Stimulated activated naive B cell treated with anti-CD40 and anti-IgM and Interleukin-4, amounts not matched to agents 10 μg/mL and 1 μg/mL and 100 μg/mL, for 72 hours (primary cell): ENCODE measurements at places on chromosomes 5 and 9.
A peak's percentile ranks its signal among the peaks of the same experiment; 100 is the strongest.

- no peaks in the 10 kb centered on the region for H3K36me3 ChIP-seq
- H3K4me3 ChIP-seq = no peak overlapping the region
- no peak overlapping the region for H3K27ac ChIP-seq
- DNase-seq = no peak
- H3K4me1 ChIP-seq = no peaks in the 10 kb centered on the region
- H3K27me3 ChIP-seq = no peaks in the 10 kb centered on the region
Observed at GRCh38 chr9:19108038-19108437, 5.3 kb upstream of the HAUS6 start.

GRCh38 chr5:39678534-39678933 lies 253.8 kb upstream of the DAB2 start:
- no peaks in the 10 kb centered on the region for H3K4me1 ChIP-seq
- peaks cover 4% of the 10 kb centered on the region for H3K27me3 ChIP-seq
- H3K4me3 ChIP-seq = no peak overlapping the region
- H3K27ac ChIP-seq = no peak overlapping the region
- H3K36me3 ChIP-seq = no peaks in the 10 kb centered on the region
- DNase-seq = no peak

DNA sequence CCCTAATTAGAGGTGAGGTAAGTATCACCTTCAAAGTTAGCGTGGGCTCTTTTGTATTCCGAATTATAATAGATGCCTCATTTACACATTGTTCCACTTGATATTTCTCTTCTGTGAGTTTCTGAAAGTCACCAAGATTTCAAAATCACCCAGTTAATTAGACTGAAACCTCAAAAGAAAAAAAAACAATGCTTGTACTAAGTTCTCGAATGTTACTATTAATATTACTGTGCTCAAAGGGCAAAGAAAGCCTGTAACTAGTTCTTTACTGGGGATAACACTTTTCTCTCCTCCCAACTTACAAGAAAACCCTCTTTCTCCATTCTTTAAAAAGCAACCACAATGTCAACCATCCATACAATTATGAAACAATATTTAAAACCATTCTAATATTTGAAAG lies 98.5 kb downstream of the STRBP start:
- no peaks in the 10 kb centered on the region for H3K27me3 ChIP-seq
- peak overlapping the region; percentile 55 for H3K4me3 ChIP-seq
- peaks cover 24% of the 10 kb centered on the region for H3K36me3 ChIP-seq
- no peak overlapping the region for H3K27ac ChIP-seq
- peaks cover 36% of the 10 kb centered on the region for H3K4me1 ChIP-seq

- peaks cover 82% of the 10 kb centered on the region for H3K36me3 ChIP-seq
- H3K27ac ChIP-seq = no peak overlapping the region
- H3K4me3 ChIP-seq = no peak overlapping the region
Observed at GRCh38 chr5:33475706-33476105, 34.9 kb downstream of the TARS1 start.

DNA sequence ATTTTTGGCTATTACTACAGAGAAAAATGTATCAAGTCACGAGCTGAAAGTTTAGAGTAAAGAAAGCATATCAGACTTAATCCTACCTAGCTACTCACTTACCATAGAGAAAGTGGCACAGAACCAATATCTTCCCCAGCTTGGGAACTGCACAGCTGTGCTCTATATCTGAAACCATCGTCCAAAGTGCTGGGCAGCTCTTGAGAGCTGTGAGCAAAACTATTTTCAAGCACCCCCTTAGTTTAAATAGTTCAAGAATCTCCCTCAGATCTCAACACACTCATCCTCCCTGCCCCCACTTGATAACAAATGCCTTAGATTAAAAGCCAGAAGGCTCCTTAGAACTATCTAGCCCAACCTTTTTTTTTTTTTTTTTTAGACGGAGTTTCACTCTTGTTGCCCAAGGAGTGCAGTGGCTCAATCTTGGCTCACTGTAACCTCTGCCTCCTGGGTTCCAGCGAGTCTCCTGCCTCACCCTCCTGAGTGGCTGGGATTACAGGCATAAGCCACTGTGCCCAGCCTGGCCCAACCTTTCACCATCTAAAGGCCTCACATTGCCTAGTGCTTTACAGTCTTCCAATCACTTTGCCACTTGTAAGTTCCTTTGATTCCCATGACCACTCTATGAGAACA lies 94.2 kb upstream of the APC start:
- no peak overlapping the region for H3K4me3 ChIP-seq
- DNase-seq = no peak
- H3K27ac ChIP-seq = no peak overlapping the region

DNA sequence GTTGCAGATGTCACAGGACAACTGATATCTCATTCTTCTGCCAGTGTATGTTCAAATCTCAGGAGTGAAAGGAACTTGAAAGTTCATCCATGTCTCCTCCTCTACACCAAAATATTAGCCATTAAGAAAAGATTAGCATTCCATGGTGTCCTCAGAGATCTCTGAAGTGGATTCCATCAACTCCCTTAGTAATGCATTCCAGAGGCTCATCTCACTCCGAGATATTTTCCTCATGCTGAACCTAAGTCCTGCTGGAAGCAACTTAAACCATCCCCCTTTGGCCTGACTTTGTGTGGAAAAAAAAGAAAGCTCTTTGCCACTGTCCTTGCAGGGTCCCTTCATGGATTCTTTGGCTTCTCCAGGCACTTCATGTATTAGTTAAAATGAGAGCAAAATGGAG lies 155.7 kb upstream of the ZNF462 start:
- H3K27ac ChIP-seq = no peak overlapping the region
- H3K36me3 ChIP-seq = no peaks in the 10 kb centered on the region
- no peak for DNase-seq
- no peak overlapping the region for H3K4me3 ChIP-seq

DNA sequence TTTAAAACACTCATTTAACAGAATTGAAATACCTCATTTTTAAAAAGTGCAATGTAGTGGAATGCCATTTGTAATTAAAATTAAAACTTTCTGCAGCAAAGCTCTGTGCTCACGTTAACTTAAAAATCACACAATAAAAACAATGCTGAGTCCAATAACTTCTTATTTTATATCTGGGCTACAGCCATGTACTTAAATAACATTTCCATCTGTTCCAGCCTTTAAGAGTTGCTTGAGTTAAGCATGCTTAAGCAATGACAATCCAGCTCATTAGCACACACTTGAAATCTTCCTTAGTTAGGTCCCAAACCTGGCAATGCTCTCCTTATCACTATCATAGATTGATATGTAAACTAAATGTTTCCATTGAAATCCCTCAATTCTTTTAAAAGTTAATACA lies 132.3 kb upstream of the CDH12 start:
- no peak overlapping the region for H3K27ac ChIP-seq
- no peak for DNase-seq
- H3K36me3 ChIP-seq = peaks cover 1% of the 10 kb centered on the region

DNA sequence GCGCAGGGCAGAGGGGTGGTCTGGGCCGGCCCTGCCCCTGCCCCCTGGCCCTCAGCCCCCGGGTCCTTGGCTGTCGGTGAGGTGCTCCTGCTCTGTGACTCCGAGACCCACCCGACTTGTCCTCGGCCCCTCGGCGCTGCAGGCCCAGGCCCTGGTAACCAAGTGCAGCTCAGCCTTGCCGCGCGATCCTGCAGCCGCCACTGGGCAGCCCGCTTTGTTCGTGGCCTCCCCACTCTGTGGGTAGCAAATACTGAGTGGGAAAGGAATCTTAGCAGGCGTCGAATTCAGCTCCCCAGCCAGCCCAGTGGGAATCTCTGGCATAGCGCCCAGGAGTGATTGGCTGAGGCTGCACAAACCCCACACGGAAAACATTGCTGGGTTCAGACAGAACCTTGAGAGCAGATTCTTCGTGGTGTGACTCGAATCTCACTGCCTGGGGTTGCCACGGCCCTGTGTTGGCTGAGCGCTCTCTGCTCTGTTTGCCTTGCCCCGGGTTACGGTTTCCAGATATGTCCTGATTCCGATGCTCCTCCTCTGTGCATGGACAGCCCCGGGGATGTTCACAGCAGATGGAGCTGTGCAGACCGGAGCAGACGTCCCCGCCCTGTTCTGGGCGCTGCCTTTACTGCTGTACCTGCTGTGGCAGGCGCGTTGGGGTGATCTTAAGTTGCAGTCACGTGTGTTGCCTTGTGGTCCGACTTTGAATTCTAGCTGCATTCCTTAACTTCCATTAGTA lies 13.4 kb upstream of the EXOC3 start:
- H3K4me1 ChIP-seq = peaks cover 48% of the 10 kb centered on the region
- H3K27me3 ChIP-seq = peaks cover 38% of the 10 kb centered on the region
- DNase-seq = no peak
- H3K4me3 ChIP-seq = no peak overlapping the region

DNA sequence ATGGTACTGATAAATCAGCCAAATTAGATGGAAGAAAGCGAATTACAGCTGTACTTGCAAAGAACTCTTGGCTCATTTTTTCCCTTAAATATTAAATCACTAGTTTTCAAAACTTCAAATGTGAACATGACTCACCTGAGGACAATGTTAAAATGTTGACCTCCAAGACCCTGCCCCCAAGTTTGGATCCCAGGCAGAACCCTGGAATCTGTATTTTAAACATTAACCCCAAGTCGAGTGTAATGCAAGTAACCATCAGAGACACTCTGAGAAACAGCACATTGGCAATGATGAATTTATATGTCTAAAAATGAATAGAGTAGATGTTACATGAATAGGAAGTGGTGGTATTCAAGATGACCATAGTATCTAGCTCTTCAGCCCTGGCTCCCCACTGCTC lies 2.3 kb upstream of the CD274 start:
- peaks cover 13% of the 10 kb centered on the region for H3K36me3 ChIP-seq
- no peak overlapping the region for H3K4me3 ChIP-seq
- DNase-seq = no peak
- no peak overlapping the region for H3K27ac ChIP-seq

GRCh38 chr9:70880535-70880934 lies 240.9 kb downstream of the TRPM3 start:
- no peaks in the 10 kb centered on the region for H3K4me1 ChIP-seq
- H3K36me3 ChIP-seq = no peaks in the 10 kb centered on the region
- DNase-seq = no peak
- no peak overlapping the region for H3K27ac ChIP-seq
- no peaks in the 10 kb centered on the region for H3K27me3 ChIP-seq

DNA sequence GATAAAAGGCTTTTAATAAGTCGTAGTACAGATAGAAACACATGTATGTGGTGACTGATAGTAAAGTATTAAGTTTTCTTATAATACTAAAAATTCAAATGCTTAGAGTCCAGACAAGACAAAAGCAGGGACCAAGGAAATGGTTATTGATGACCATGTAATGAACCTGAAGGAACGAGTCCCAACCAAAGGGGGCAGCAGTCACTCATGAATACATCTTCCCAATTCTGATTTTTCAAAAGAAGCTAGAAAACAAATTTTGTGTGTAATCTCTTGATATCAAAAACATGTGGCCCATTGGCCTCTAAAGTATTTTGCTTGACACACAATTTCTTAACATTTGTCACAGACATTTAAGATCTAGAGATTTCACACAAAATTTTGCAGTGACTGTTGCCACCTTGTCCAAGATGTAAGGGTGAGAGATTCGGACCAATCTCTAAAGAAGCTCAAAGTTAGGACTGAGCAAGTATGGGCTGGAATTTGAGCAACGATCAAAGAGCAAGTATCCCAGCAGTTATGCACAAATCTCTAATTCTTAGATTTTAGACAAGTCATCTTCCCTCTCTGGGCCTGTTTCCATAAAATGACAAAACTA lies 66.8 kb downstream of the ARL15 start:
- DNase-seq = no peak
- peaks cover 7% of the 10 kb centered on the region for H3K4me1 ChIP-seq

GRCh38 chr5:93072831-93073459 lies 508.1 kb downstream of the NR2F1-AS1 start:
- no peak for DNase-seq
- no peaks in the 10 kb centered on the region for H3K36me3 ChIP-seq
- no peaks in the 10 kb centered on the region for H3K27me3 ChIP-seq
- no peaks in the 10 kb centered on the region for H3K4me1 ChIP-seq
- no peak overlapping the region for H3K27ac ChIP-seq
- no peak overlapping the region for H3K4me3 ChIP-seq

DNA sequence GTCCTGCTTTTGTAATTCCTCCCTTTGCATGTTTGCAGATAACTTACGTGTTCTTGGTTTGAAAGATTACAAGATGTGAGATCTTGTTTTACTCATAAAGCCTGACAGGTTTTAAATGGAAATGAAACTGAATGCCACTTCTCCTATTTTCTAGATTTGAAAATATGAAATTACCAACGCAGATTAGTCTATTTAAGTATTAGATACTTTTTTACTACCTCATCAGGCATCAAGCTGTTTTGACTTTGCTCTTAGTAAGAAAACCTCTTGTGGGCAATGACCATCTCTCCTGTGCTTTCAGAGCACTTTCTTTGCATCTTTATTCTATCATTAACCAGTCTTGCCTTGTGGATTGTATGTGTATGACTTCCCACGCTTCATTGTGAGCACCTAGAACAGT lies 3.5 kb downstream of the DMXL1 start:
- H3K36me3 ChIP-seq = peaks cover 21% of the 10 kb centered on the region
- H3K27ac ChIP-seq = peak overlapping the region; percentile 93
- H3K27me3 ChIP-seq = no peaks in the 10 kb centered on the region
- peak overlapping the region; percentile 80 for H3K4me3 ChIP-seq
- peak; percentile 23 for DNase-seq

DNA sequence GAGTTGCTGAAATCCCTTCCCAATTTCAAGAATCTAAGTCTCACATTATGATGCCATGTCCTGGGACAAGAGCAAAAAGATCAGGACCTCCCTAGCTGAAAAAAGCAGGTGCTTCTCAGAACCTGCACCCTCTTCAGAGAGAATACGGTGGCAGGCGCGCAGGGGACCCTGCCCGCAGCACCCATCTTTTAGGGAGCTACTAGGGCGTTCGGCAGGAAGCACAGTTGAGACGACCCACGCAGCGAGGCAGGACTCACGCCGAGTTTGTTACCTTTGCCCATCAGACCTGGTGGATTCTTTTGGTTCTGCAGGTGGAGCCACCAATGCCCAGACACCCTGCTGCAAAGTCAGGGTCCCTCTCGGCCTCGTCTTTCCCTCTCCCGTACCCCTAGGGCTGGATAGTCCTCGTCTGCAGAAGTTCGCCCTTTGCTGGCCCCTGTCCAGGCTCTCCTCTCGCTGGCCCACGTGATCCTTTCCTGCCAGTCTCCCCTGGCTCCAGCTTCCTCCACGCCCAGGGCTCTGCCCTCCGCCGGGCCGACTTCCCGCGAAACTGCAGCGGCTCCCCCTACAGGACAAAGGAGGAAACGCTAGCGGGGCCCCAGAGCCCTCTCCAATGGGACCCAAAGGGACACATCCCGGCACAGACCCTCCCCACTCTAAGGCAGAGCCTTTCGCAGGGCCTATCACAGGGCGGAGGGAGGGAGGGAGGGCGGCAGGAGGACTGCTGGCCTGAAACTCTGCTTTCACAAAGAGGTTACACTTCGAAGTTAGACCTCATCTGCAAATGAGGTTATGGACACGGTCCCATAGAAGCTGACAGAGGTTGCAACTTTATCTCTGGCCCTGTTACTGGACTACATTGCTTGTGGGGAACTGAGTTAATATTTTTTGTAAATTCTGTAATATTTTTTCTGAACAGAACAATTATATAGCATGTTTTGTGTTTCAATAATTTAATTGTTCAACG lies 28.8 kb downstream of the TMEM174 start:
- DNase-seq = peak; percentile 53
- H3K36me3 ChIP-seq = no peaks in the 10 kb centered on the region
- peaks cover 2% of the 10 kb centered on the region for H3K4me1 ChIP-seq
- peaks cover 59% of the 10 kb centered on the region for H3K27me3 ChIP-seq
